H4 (cell line): ENCODE measurements at places on chromosomes 7 and 10.

- no peak for DNase-seq
Measured at GRCh38 chr7:11256501-11256900, 282.8 kb downstream of the PHF14 start.

DNA sequence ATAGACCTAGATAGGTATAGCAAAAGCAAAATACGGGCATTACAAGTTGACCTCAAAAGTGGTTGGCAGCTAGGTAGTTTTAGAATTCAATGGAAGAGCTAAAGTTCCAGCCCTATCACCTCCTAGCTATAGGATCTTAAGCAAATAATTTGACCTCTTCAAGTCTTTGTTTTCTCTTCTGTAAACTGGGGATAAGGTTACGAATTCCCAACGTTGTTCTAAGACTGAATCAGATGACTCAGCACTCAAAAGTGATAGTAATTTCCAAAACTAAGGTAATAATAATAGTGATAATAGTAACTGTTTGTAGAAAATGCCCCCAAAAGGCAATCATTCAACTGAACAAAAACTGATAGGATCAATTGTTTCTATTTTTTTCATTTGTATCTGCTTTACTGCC is 445.2 kb downstream of the KCNMA1 start:
- no peak for DNase-seq

- no peak for DNase-seq
Measured at GRCh38 chr10:17865351-17865750, 56.2 kb downstream of the MRC1 start.

GRCh38 chr7:52920977-52921376 is 114.5 kb upstream of the POM121L12 start:
- no peak for DNase-seq

GRCh38 chr7:155756322-155756721 is 55.9 kb downstream of the SHH start:
- DNase-seq: no peak

DNA sequence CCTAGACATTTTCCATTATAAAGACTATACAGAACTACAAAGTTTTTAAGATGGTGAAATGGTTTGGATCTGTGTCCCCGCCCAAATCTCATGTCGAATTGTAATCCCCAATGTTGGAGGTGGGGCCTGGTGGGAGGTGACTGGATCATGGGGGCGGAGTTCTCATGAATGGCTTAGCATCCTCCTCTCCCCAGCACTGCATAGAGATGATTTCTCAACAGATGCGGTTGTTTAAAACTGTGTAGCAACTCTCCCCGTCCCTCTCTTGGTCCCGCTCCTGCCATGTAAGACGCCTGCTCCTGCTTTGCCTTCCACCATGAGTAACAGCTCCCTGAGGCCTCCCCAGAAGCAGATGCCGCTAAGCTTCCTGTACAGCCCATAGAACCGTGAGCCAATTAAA is 1.6 kb downstream of the FAM133B start:
- no peak for DNase-seq
